ENCODE measurements at places on chromosomes 5 and 9.

GRCh38 chr5:168269937-168270330, 21.5 kb upstream of the WWC1 start:
- no peak for DNase-seq

- DNase-seq = no peak
Observed at GRCh38 chr9:101235105-101235866, 149.5 kb downstream of the BAAT start.

- no peak for DNase-seq
Observed at GRCh38 chr9:108812396-108813025, 43.3 kb downstream of the ACTL7B start.

- DNase-seq = peak; percentile 11
Observed at GRCh38 chr9:113488490-113488889, 25.0 kb downstream of the RGS3 start.

DNA sequence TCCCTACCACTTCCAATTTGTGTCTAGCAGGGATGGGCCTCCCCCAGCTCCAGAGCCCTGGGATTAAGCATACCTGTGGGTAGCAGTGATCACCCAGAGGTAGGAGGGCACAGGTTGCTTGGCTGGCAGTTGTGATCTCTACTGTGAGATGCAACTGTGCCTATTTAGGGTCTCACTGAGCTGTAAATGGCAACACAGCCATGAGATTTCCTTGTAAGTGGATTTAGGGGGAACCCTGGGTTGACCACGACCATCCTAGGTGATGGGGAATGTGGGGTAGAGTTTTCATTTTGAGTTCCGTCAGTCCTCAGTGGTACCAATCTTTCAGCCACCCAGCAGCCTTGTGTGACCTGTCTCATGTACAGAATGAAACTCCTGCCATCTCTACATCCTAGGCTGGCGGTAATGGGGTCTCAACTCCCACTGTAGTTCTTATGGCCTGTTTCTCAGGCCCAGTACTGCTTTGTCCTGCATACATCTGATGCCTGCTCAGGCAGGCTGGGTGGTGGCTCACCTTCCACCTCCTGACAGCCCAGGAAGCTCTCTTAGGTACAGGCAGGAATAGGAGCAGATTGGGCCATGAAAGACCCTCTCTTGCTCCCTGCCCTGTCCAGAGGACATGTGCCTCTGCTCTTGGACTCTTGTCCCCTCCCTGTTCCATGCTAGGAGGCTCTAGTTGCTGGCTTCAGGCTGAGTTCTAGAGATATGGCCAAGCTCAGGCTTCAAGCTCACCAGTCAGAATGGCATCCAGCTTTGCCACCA, 8.1 kb downstream of the HNRNPAB start:
- DNase-seq = no peak

- DNase-seq = no peak
Observed at GRCh38 chr9:215631-216155, 1.0 kb downstream of the DOCK8 start.

GRCh38 chr5:181052672-181053487, 12.8 kb downstream of the BTNL9 start:
- DNase-seq = peak; percentile 42
